Cardiac septum (tissue), 1 donor: ENCODE measurements at places on chromosomes 16 and 17. TPM values are rescaled to one million over a fixed set of nuclear protein-coding genes. Genes with fewer than 3 reads are reported as not detected.

The TUBB3 gene
- 6.8 TPM for total RNA-seq

The SOX8 gene
- total RNA-seq, result 1.8 TPM

The MYH11 gene
- total RNA-seq, result 62.2 TPM

The CLDN6 gene
- 0.16 TPM for total RNA-seq

The NF1 gene
- total RNA-seq, result 53.6 TPM

The PLEKHG4 gene
- 0.70 TPM for total RNA-seq

DNA sequence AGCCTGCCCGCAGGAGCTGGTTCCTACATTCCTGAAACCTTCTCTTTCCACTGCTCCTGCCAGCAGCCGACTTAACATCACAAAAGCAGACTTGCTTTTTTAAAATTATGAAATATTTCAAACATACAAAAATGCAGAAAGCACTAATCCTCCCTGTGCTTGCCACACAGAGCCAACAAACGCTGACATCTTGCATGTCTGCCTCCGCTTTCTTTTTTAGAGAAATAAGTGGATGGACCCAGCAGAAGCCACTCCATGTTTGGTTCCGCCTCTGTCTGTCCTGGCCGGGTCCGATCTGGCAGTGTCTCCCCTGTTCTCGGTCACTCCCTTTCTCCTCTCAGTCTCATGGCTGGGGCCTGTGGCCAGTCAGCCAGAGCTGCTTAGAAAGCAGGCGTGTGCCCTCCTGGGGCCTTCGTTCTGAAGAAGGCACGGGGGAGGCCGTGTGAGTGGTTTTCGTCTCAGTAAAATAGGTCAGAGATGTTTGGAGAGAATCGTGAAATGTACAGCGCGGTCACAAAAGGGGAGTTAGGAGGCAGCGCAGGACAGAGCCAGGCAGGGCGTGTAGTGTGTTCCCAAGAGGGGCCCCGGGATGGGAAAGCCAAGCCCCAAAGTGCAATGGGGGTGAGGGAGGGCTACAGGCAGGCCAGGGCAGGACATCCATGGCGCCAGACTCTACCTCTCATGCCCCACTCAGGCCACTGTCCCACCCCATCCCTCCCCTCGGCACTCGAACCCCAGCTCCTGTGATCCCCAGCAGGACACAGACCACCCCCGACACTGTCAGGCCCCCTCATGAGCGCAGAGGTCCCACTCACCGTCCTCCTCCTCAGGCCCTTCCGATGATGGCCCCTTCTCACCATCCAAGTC, 23.2 kb downstream of the MXRA7 start:
- DNase-seq, result peak; percentile 81

DNA sequence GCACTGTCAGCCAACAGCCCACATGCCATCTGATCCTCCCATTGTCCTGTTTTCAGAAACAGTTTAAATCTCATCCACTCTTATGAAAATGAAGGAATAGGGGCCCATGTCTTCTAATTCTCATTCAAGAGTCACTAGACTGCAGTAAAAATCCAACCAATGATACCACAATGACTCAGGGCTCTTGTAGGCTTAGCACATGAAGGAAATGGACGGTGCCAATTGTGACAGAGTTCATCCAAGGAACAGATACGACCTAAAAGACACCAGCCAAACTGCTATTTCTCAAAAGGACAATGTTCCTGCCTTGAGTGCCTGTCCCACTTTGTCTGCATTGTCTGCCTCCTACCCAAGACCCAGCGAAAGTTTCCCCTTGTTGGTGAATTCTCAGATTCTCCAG, 204.8 kb upstream of the COX10 start:
- DNase-seq, result no peak

DNA sequence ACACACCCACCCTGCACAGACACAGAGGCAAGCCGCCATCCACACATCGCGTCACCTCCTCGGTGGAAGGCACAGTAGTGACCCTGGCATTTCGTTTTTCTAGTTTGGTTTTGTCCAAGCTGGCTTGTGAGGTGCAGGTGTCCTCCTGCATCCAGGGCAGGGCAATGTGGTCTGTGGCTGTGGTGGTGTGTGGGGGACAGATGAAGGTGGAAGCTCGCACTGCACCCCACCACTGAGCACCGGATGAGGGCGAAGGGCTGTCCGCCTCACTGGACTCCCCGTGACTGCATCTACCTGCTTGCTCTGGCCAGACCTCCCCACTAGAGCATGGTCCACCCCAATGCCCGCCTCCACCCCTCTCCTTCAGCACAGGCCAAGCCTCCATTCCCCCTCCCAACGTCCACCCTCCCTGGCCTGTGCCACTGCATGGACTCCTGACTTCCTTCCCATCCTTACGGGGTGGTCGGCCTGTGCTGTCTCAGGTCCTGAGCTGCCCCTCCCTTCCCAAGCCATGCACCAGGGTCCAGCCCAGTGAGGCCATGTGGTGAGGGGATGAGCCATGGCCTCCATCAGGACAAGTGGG, 78.8 kb upstream of the CBX4 start:
- no peak for DNase-seq

DNA sequence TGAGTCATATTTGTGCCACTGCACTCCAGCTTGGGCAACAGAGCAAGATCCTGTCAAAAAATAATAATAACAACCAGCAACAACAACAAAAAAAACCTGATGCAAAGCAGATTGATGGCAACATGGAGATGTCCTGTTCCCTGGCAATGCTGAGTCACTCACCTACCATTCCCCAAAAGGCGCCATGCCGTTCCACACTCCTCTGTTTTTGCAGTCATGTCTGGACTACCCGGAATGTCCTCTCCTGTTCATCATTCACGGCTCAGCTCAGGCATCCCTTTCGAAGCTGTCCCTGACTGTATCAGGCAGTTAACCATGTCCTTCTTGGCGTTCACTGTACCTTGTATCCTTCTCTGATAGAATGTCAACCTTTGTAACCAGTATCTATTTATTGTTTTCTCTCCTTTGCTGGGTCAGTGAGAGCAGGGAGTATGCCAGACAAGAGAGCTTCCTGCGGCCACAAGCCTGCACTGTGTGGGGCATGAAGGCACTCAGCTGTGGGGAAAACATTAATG, 147.7 kb downstream of the ABCC12 start:
- DNase-seq, result no peak

DNA sequence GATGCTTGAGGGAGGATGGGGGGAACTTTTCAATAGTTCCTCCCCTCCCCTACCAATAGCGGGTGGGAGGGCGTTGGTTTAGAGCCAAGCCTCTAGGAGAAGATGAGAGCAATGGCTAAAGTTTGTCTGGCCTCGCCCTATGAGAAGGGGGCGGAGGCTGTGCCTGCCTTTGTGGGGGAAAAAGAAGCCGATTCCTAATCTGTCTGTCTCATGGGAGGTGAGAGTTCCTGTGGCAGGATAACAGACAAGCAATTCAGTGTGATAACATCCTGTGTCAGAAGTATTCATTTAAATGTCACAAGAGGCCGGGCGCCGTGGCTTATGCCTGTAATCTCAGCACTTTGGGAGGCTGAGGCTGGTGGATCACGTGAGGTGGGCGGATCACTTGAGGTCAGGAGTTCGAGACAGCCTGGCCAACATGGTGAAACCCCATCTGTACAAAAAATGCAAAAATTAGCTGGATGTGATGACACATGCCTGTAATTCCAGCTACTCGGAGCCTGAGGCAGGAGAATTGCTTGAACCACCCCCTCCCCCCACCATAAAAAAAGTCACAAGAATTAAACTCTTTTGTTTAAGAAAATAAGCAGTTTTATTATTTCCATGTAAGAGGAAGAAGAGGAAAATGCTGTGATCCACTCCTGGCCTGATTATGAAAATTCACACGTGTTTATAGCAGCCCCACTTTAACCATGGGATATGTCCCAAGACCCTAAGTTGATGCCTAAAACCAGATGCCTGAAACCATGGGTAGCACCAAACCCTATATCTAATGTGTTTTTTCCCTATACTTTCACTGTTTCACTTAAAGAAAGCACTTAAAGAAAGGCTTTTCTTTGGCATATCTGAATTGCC, 1.7 kb downstream of the SLFN5 start:
- peak; percentile 78 for DNase-seq

DNA sequence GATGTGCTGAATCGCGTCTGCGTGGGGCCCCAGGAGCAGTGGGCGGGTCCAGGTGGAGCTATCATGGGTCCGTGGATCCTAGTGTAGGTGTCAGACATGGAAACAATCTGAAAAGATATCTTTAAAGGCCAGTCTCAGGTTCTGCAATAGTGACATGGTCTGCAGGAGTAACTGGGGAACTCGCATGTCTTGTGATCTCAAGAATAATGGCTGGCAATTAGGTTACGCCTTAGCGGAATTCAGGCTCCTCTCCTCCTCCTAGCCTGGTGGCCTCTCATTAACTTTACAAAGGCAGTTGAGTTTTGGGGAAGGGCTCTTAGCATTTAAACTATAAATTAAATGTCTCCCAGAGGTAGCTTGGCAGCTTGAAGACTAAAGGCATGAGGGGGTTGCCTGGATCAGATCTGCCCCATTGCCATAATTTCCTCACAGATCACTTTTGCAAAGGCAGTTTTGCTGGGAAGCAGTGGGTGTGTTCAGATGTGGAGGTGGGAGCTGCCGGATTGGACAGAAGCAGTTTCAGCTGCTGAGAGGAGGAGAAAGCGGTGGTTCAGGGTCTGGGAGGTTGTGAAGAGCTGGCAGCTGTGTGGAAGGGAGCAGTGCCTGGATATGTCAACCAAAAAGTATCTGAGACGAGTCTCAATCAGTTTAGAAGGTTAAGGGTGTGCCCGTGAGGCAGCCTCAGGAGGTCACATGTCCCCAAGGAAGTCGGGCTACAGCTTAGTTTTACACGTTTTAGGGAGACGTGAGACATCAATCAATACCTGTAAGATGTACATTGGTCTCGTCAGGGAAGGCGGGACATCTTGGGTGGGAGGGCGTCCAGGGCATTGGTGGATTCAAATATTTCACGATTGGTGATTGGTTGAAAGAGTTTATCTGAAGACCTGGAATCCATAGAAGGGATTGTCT, 2.7 kb downstream of the TBCD start:
- DNase-seq, result no peak

DNA sequence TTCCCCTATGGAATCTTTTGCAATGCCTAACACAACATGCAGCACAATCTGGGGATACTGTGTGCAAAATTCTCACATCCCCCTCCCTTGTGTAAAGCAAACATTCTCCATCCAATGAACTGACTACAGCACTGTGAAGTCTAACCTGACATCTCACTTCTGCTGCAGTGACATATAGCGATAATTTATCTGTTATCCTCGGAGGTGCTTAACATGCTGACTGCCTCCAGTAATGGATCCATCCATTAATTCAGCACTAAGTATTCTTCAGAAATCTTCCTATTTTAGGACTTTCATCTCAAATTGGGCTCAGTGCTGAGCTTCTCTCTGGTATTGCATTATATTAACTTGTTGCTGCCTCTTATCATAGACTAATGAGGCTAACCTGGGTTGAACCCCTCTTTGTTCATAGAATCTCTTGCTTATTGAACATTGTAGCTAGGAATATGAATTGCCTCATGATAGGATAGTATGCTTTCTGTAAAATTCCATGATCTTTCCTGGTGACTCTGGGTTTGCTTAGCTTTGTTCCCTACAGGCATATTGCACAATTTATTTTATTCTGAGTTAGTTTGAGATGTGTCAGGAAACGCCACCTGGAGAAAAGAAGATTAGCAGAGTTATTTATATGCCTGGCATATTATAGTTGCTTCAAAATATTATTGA, 187.9 kb downstream of the CNTNAP4 start:
- no peak for DNase-seq

- no peak for DNase-seq
Observed at GRCh38 chr17:5629128-5629527, 44.8 kb upstream of the NLRP1 start.

- no peak for DNase-seq
Observed at GRCh38 chr17:72822358-72823023, 270.0 kb downstream of the SLC39A11 start.
